KBM-7 (cell line): ENCODE measurements at places on chromosomes 2 and 18.

DNA sequence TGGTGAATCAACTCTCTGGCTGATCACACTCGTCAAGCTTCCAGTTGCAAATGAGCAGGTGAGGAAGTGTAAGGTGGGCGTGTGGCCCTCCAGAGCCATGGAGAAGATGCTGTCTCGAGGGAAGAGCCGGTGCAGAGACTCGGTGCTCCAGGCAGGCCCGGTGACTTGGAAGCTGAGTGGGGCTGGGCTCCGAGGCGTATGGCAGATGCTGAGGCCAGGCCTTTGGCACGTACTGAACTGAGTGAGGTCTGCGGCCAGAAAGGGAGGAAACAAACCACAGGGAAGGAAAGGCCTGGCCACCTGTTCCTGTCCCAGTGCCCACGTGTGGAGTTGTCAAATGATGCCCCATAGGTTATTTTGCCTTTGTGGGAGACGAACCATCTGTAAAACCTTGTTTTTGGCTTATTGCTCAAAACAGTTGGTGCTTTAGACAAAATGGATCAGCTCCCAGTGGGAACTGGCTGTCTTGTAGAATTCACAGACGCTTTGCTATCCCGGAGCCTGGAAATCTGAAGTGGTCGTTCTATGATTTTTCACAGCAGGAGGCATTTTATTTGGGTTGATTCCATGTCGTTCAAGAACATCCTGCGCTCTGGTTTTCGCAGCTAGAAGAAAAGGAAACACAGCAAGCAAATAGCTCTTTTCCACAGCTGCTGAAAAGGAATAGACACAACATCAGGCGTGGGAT is 117.5 kb upstream of the TMEM18 start:
- DNase-seq: no peak

GRCh38 chr18:7662866-7663265 is 95.8 kb downstream of the PTPRM start:
- no peak for DNase-seq

DNA sequence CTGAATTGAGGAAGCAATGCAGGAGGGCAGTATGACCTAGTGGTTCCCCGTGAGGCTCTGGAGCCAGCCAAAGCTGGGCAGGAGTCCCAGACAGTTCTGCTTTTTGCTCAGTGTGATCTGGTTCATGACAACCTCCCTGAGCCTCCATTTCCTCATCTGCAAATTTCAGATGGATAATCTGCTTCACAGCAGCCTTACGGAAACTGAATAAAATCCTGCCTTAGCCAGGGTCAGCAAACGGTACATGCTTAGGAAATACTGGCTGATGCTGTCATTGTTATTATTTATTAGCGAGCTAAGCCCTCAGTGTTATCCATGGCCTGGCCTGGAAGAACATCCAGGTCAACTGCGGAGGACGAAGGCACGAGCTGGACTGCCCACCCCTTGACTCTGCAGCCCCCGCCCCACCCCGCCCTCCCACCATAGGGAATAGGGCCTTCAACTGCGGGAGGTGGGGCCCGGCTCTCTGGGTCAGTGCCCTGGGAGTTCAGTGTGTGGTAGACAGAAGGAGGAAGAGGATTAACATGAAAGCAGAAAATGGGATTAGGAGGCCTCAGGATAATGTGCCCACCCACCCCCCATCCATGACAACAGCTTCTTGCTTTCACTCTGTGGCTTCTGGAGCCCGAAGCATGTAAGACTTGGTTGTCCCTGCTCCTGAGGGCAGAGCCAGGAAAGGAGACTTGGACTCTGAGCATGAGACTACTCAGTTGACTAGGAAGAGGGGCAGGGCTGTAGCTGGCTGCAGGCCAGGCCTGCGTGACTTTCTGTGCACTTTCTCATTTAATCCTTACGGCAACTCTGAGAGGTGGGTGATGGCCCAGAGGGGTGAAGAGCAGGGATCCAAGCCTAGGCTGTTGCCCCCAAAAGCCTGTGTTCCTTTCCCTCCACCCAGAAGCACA is 13.1 kb downstream of the PKDCC start:
- DNase-seq: peak; percentile 71

GRCh38 chr18:289026-289425 is 21.2 kb upstream of the THOC1 start:
- DNase-seq: no peak

- DNase-seq: no peak
Observed at GRCh38 chr2:23548143-23548769, 163.3 kb downstream of the KLHL29 start.
